Left lung (tissue), 14 donors: ENCODE measurements at places on chromosomes 2 and 18. TPM values are rescaled to one million over a fixed set of nuclear protein-coding genes. Genes with fewer than 3 reads are reported as not detected.

- peak overlapping the region; percentile 76 for H3K27ac ChIP-seq
- DNase-seq: peak; percentile 29
- no peaks in the 10 kb centered on the region for H3K36me3 ChIP-seq
- H3K4me1 ChIP-seq: peaks cover 61% of the 10 kb centered on the region
- no peaks in the 10 kb centered on the region for H3K27me3 ChIP-seq
Observed at GRCh38 chr2:231671270-231672050, 36.9 kb upstream of the PTMA start.

DNA sequence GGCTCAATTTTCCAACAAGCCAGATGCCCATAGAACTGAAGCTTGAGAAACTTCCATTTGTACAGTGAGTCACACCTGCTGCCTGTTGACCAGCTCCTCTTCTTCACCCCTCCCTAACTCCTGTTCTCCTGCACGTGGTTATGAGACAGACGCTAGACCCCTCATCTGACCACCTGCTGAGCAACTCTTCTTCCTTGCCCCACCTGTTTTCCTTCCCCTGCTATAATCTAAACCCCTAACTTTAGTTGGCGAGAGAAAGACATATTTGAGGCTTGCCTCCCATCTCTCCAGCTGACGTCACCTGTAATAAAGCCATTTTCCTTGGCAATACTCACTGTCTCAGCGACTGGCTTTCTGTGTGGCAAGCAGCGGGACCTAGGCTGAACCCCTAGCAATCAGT is 22.3 kb upstream of the ITM2C start:
- DNase-seq: no peak
- H3K4me3 ChIP-seq: no peak overlapping the region
- no peak overlapping the region for H3K27ac ChIP-seq
- no peaks in the 10 kb centered on the region for H3K27me3 ChIP-seq
- H3K4me1 ChIP-seq: no peaks in the 10 kb centered on the region

NYAP2 gene
- 1.0 TPM for total RNA-seq

CHRNA1 gene
- total RNA-seq: not detected

GRCh38 chr2:98734823-98735260 is 3.9 kb upstream of the MGAT4A start:
- H3K4me1 ChIP-seq: peaks cover 41% of the 10 kb centered on the region
- no peak overlapping the region for H3K4me3 ChIP-seq
- no peaks in the 10 kb centered on the region for H3K36me3 ChIP-seq
- H3K27ac ChIP-seq: no peak overlapping the region
- H3K27me3 ChIP-seq: no peaks in the 10 kb centered on the region

TUBB8B gene
- total RNA-seq: not detected

ELOA2 gene
- not detected for total RNA-seq

DNA sequence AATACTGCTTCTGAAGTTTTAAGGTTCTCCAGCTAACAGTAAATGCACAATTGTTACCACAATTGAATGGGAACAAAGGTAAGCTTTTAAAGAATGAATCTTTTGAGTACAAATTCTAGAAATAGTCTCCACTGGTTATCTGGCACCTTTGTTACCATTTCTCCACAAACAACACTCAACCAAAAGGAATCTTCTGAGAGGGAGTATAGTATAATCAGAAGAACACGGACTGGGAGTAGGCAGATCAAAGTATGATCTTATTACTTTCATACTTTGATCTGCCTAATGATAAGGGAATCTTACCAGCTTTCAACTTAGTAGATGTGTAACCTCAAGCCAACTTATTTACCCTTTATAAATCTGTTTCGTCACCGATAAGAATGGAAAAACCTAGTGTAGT is 1.4 kb downstream of the CEP76 start:
- H3K36me3 ChIP-seq: peaks cover 10% of the 10 kb centered on the region
- H3K4me3 ChIP-seq: peak overlapping the region; percentile 84
- DNase-seq: no peak
- H3K4me1 ChIP-seq: peaks cover 12% of the 10 kb centered on the region

LYG1 gene
- 0.93 TPM for total RNA-seq

BOK gene
- 34.9 TPM for total RNA-seq

- H3K27me3 ChIP-seq: no peaks in the 10 kb centered on the region
- H3K4me3 ChIP-seq: no peak overlapping the region
- peak overlapping the region; percentile 4 for H3K27ac ChIP-seq
- no peak for DNase-seq
- peaks cover 23% of the 10 kb centered on the region for H3K4me1 ChIP-seq
Observed at GRCh38 chr2:205754924-205755321, 72.6 kb downstream of the NRP2 start.

GRCh38 chr2:219852626-219853025 is 225.2 kb downstream of the SLC4A3 start:
- no peaks in the 10 kb centered on the region for H3K4me1 ChIP-seq
- DNase-seq: no peak
- no peak overlapping the region for H3K4me3 ChIP-seq
- peaks cover 19% of the 10 kb centered on the region for H3K27me3 ChIP-seq
- H3K36me3 ChIP-seq: no peaks in the 10 kb centered on the region
- H3K27ac ChIP-seq: no peak overlapping the region

GRCh38 chr18:31199190-31199769 is 36.6 kb upstream of the DSC1 start:
- H3K36me3 ChIP-seq: no peaks in the 10 kb centered on the region
- no peaks in the 10 kb centered on the region for H3K27me3 ChIP-seq
- DNase-seq: no peak
- no peak overlapping the region for H3K4me3 ChIP-seq
- no peak overlapping the region for H3K27ac ChIP-seq
- peaks cover 18% of the 10 kb centered on the region for H3K4me1 ChIP-seq

PTPRN gene
- total RNA-seq: 1.4 TPM

PLEK gene
- 20.2 TPM for total RNA-seq

- DNase-seq: peak; percentile 84
- H3K4me1 ChIP-seq: peaks cover 30% of the 10 kb centered on the region
- H3K27ac ChIP-seq: peak overlapping the region; percentile 65
- no peaks in the 10 kb centered on the region for H3K36me3 ChIP-seq
- H3K4me3 ChIP-seq: peak overlapping the region; percentile 55
Observed at GRCh38 chr2:127674241-127675209, 805 bp downstream of the LIMS2 start.

DNA sequence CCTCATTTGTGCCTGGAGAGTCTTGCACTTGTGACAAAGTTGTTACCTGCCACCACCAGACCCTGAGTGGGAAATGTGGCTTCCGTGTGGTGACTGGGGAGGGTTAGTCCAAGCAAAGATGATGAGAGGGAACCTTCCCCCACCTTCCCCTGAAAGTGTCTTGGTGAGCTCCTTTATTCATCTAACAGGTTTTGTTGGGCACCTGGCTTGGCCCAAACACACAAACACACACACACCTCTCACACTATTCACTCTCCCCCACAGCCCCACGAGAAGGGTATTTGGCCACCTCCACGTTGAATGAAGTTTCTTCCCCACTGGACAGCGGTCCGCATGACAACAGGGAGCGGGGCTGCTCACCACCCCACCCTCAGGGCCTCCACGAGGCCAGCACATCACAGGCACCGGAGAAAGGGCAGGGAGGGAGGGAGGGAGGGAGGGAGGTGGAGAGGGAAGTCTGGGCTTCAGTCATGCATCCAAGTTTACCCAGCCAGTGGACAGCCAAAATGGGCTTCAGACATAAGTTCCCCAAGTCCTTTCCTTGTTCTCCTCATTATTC is 1.4 kb downstream of the CIB4 start:
- no peak overlapping the region for H3K27ac ChIP-seq
- no peaks in the 10 kb centered on the region for H3K27me3 ChIP-seq
- no peaks in the 10 kb centered on the region for H3K36me3 ChIP-seq
- no peak for DNase-seq
- peaks cover 7% of the 10 kb centered on the region for H3K4me1 ChIP-seq
- no peak overlapping the region for H3K4me3 ChIP-seq

RNF152 gene
- 11.0 TPM for total RNA-seq

DNA sequence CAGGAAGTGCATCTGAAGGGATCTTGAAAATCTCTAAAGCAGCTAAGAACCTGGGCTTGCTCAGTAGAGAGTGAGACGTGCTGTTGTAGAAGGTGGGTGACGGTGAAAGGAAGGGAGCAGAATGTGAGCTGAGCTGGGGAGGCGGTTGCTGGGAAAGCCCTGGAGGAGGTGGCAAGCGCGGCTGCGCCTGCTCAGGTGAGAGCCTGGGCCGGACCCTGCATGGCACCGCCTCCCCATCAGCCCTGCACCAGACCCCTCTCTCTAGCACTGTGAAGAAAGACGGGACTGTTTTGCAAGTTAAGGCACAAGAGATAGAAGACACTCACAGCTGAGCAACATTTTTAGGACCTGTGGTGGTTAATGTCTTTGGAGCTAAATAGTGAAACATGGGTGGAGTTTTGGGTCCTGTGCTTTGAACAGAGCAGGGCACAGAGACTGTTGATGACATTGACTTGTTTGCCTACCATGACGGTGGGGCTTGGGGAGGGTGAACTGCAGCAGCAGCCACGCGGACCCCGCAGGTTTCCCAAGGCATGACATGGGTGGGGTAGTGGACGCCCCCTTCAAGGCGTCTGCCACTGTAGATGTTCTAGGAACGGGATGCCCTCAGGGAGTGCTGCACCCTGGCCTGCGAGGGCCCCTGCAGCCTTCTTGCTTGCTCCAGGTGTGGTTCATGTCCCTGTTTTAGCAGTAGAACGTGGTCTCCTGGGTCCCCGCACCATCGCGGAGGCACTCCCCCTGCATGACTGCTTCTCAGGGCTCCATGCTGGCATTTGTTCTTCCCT is 245.3 kb downstream of the TSN start:
- DNase-seq: no peak
- H3K27me3 ChIP-seq: no peaks in the 10 kb centered on the region
- H3K27ac ChIP-seq: no peak overlapping the region
- H3K4me1 ChIP-seq: peaks cover 13% of the 10 kb centered on the region
- H3K36me3 ChIP-seq: no peaks in the 10 kb centered on the region

DNA sequence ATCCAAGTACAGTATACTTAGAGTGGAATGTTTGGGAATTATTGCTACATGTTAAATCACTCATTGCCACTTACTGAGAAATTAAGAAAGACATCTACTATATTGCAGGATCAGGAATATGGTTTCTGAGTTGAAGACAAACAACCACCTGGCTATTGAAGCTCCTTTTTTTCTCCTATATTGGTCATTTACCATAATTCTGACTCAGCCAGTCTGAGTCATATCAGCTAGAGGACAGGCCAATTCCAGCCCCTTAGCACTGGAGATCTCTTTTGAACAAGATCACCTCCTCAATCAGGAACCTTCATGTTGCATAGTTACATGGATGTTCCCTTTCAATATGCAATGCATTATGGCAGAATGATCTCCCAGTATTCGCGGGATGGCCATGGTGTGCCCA is 42.7 kb upstream of the CDH19 start:
- H3K27me3 ChIP-seq: no peaks in the 10 kb centered on the region
- DNase-seq: no peak
- no peak overlapping the region for H3K27ac ChIP-seq
- H3K36me3 ChIP-seq: no peaks in the 10 kb centered on the region
- no peaks in the 10 kb centered on the region for H3K4me1 ChIP-seq

- DNase-seq: no peak
- no peaks in the 10 kb centered on the region for H3K4me1 ChIP-seq
Observed at GRCh38 chr18:23859466-23860336, 154.9 kb upstream of the TTC39C start.

GRCh38 chr2:180524499-180524898 is 455.9 kb upstream of the UBE2E3 start:
- no peaks in the 10 kb centered on the region for H3K36me3 ChIP-seq
- no peaks in the 10 kb centered on the region for H3K4me1 ChIP-seq

DNA sequence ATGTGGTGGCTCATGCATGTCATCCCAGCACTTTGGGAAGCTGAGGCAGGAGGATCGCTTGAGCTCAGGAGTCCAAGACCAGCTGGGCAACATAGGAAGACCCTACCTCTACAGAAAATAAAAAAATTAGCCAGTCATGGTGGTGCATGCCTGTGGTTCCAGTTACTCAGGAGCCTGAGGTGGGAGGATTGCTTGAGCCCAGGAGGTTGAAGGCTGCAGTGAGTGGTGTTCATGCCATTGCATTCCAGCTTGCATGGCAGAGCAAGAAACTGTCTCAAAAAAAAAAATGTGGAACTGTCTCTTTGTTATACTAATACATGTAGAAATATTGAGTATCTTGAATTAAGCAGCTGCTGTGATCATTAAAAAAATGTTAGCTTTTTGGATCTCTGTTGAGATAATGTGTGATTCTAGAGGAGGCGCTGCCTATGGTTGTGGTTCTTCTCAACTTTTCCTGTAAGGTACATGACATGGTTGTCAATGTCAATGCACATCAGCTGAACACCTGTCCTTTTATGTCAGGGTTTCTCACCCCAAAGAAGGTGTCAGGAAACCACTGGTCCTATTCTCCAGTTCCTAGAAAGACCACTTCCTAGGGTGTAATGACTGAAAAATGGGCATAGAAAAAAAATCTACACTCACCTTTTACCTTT is 34.7 kb upstream of the IL1RL1 start:
- H3K27ac ChIP-seq: no peak overlapping the region
- DNase-seq: no peak
- no peaks in the 10 kb centered on the region for H3K27me3 ChIP-seq
- peaks cover 36% of the 10 kb centered on the region for H3K4me1 ChIP-seq
- no peak overlapping the region for H3K4me3 ChIP-seq

RMDN2 gene
- total RNA-seq: 17.8 TPM

RESP18 gene
- total RNA-seq: not detected

GRCh38 chr2:139798391-139798790 is 1018.2 kb upstream of the NXPH2 start:
- H3K4me1 ChIP-seq: no peaks in the 10 kb centered on the region
- no peak overlapping the region for H3K4me3 ChIP-seq
- H3K36me3 ChIP-seq: no peaks in the 10 kb centered on the region
- DNase-seq: no peak
- H3K27ac ChIP-seq: no peak overlapping the region

DNA sequence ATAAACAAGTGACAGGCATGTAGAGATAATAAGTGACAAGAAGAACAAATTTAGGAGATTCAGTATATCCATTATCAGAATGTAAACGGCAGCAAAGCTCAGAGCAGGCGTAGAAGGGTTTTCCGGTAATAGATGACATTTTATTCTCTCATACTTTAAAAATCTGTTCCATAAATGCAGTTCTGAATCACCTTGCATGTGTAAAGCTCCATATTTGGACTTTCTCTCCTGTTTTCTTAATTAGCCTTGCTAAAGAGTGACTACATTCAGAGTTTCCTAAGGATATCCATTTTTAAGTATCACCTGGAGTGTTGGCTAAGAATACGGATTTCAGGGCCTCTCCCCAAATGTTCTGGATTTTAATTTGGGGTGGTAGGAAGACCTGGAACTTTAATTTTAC is 122.0 kb downstream of the SPP2 start:
- no peak overlapping the region for H3K4me3 ChIP-seq
- peaks cover 6% of the 10 kb centered on the region for H3K4me1 ChIP-seq
- no peaks in the 10 kb centered on the region for H3K27me3 ChIP-seq
- no peak overlapping the region for H3K27ac ChIP-seq

DNA sequence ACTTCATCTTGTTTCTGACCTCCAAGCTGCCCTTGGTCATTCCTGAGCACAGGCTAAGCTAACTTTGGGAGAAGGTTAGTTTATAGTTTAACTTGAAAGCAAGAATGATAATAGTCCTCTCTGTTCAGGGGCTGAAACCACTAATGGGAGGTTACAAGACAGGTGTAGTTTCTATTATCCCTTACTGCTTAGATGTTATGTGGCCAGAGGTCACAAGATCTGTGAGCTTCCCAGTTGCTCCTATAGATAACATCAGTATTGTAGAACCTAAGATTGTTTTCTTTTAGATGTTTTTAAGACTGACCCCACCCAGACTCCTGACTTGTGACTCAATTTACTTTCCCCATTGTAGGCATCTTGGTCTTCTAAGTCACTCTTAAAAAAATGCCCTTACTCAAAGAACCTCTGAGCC is 94.8 kb upstream of the LPIN2 start:
- no peaks in the 10 kb centered on the region for H3K27me3 ChIP-seq
- H3K4me3 ChIP-seq: no peak overlapping the region
- H3K36me3 ChIP-seq: no peaks in the 10 kb centered on the region
- no peak overlapping the region for H3K27ac ChIP-seq

TMEM247 gene
- total RNA-seq: not detected
